NCI-H2171 (cell line): ENCODE measurements at places on chromosomes 12 and 14.
A peak's percentile ranks its signal among the peaks of the same experiment; 100 is the strongest.

- DNase-seq, result no peak
Measured at GRCh38 chr12:168763-169525, 45.0 kb downstream of the SLC6A12 start.

GRCh38 chr12:2271961-2272360 is 219.2 kb downstream of the CACNA1C start:
- DNase-seq, result no peak

DNA sequence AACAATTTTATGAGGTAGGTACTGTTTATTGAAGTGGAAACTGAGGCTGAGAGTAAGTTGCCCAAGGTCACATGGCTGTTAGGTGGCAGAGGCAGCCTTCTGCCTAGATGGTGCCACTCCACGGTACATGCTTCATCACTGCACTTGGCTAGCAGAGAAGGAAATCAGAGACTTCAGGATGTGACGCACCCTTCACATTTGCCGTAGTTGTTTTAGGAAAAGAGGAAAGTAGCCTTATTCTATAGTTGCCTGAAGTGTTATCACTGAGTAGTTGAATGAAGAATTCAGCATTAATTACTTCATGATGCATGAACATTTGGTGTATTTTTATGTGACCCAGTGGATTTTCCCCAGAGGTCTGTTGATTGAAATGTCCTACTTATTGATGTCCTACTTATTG is 55.7 kb downstream of the ERC1 start:
- DNase-seq, result no peak

DNA sequence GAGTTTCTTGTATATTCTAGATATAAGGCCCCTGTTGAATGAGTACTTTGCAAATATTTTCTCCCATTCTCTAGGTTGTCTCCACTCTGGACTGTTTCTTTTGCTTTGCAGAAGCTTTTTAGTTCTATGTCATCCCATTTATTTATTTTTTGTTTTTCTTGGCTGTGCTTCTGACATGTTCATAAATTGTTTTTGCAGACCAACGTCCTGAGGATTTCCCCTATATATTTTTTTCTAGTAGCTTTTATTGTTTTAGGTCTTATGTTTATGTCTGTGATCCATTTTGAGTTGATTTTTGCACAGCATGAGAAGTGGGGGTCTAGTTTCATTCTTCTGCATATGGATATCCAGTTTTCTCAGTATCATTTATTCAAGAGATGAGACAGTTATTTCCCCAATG is 70.4 kb upstream of the BTG1 start:
- no peak for DNase-seq

DNA sequence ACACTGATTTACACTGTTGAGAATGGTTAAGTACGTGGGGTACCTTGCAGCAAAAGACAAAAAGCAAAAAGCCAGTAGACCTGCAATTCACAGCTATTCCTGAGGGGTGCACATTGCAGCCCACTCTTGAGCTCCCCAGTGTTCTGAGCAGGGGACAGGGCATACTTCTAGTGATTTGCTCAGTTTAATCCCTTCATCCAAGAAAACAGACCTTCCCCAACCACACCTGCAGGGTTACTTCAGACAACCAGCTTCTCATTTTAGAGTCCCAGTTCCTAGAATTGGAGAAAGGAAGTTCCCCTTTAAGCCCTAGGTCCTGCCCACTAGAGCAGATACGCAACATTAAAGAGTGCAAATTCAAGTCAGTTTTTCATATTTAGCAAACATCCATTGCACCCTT is 3.6 kb upstream of the WSB2 start:
- DNase-seq, result no peak

DNA sequence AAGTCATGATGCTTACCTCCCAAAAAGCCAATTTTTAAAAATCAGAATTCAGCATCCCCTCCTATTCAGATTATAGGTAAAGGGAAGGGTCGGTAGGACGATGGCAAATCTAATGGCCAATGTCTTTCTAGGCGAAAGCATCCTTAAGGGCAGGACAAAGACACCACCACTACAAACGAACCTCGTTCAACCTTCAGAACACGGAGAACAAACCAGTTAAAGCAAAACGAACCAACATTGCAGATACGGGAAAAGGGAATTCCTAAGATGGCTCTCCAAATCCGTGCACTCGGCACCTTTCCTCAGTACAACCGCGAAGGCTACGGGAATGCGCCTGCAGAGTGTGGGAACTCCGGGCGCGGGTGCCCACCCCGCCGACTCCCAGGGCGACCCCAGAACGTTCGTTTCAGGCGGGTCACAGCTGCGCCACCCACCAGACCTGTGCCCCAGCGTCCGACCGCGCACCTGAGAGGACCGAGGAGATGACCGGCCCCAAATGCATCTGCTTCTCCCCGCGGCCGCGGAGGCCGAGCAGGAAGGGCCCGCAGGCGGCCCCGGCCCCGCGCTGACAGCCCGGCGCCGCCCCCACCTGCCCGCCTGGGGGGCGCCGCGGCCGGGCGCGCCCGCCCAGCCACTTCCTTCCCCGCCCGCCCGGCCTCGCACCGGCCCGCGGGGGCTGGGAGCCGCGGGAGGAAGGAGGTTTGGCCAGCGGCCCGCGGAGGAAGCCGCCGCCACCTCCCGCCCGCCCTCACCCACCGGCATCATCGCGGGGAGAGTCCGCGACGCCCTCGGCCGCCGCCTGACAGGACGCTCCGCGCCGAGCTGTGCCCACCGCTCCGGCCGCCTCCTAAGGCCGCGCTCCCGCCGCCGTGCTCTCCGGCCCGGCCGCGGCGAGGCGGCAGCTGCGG is 578 bp downstream of the PPP1R13B start:
- DNase-seq, result peak; percentile 30

GRCh38 chr12:56359851-56360767 is at the start of gene STAT2:
STAT2 (minus strand) TSS chr12:56360107; CDS start chr12:56356571, 3,536 bp downstream.
- peak; percentile 98 for DNase-seq

DNA sequence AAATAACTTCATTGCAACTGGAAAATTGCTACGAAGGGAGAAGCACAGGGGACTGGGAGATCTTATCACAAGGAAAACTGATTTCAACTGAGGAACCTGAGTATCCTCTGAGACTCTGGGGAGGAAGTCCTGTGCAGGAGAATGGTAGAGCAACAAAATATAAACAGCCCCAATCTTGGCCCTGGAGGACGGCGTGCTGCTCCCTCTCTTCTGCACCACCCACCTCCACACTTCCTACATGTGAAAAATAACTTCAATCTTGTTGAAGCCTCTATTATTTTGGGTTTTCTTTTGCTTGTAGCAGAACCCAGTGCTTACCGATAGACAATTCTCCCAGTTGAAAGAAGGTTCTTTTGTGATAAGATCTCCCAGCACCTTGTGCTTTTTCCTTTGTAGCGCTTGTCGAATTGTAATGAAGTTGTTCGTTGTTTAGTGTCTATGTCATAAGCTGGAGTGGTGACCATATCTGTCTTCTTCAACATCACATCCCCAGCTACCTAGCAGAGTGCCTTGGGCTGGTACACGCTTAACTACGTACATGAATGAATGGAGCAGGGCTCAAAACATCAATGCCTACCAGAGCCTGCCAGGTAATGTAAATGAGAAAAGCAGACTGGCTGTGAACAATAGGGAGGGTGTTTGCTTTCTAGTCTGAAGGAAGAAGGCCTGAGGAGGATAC is 2.8 kb upstream of the CD4 start:
- no peak for DNase-seq

GRCh38 chr14:103136388-103137271 is 13.4 kb downstream of the TNFAIP2 start:
- no peak for DNase-seq

DNA sequence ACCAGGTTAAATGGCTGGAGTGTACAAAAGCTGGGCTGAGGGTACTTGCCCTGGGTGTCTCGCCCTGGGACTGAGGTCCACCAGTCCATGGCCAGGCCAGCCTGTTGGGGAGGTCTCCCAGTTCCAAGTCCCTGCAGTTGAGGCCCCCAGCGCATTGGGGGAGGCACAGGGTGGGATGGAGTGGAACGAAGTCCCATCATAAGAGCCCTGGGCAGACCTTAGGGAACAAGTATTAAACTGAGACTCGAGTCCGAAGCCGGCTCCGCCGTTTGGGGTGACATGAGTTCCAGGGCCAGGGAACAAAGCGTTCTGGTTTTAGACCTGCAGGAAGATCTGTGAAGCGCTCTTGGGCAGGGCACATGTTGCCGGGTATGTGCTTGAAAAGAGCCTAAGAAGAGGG is 84.7 kb downstream of the ALG10 start:
- no peak for DNase-seq

DNA sequence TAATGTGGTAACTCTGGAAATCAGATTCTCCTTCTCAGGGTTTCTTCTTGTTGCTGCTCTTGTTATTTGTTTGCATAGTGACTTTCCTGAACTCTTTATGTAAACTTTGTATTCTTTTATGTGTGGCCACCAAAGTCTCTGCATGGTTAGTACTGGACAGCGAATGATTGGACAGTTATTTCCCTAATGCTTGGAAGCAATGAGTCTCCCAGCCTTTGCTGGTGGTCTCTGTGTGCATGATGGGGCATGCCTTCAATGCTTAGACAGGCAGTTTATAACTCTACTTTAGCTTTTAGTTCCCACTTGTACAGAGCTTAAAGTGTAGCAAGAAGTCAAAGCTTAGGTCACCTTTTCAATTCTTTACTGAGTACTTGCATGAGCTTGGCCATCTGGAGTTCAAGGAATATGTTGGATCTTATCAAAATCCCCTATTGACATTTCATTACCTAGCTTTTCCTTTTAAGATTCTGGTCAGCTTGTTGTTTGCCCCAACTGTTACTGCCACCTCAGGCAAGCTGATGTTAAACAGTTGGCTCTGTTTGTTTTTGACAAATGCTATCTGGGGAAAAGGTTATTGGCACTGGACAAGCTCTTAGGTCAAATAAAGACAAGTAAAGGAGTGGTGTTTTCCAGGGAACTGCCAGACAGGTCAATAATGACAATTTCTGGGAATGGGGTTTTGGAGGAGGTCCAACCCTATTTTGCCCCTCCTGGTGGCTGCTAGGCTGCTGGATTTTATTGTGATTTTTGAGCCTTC is 12.3 kb downstream of the CCDC91 start:
- DNase-seq, result no peak

DNA sequence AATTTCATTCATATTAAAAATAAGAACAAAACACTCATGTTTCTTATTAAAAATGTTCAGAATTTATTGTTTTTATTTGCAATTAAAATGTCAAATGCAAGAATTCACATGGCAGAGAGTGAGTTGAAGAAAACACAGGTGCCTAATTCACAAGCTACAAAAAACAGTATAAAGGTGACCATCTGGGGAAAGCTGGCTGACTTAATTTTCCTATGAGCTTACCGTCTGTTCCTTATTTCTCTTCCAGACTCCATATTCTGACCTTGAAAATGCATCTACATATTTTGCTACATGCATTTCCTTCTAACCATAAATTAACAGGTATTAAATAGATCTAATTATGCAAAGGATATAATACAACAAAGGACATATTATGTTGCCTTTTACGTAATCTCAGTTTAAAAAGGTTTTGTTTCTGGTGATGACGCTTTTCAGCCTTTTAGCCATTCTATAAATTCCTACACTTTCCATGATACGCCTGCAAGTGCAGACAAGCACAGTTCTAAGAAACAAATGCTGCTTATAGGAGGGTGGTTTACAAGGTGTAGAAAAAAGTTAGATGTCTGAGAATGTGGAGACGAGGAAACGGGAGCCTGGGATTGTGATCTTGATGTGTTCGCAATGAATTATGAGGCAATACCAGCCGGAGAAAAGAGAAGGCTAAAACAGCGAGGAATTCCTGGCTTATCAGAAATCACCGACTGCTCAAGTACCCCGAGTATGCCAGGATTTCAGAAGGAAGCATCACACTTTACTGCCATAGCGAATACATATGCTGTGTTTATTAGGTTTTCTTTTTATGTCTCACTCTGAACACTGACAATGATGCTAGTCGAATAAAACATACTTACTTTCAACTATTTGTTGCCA is 24.6 kb downstream of the LIN7A start:
- peak; percentile 51 for DNase-seq

- DNase-seq, result no peak
Measured at GRCh38 chr12:121366063-121366459, 13.8 kb upstream of the ANAPC5 start.

- DNase-seq, result no peak
Measured at GRCh38 chr12:91401190-91401589, 218.6 kb upstream of the DCN start.

GRCh38 chr14:80211153-80212022 is at the start of gene DIO2:
DIO2 (minus strand) TSS chr14:80211504; CDS start chr14:80211472, 32 bp downstream.
- DNase-seq, result peak; percentile 47

- DNase-seq, result no peak
Measured at GRCh38 chr12:94100211-94100627, 48.2 kb upstream of the PLXNC1 start.

DNA sequence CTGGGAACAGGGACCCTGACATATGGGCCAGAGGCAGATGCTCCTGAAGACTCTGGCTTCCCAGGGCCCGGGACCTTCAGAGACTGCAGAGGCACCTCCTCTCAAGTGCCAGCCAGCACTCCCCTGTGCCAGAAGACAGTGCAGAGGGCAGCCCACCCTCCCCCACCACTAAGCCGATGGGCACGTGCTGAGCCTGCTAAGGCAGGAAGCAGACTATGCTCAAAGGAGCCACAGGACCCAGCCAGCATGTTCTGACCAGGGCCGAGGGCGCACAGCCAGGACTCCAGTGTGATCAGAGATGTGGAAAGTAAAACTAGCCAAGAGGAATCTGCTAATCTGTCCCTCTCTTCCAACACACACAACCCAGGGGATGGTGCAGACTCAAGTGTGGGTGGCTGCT is 29.8 kb downstream of the DIO3 start:
- no peak for DNase-seq

GRCh38 chr14:71212093-71212492 is 304.8 kb downstream of the PCNX1 start:
- DNase-seq, result no peak
